ENCODE measurements at places on chromosomes 7 and 10.

DNA sequence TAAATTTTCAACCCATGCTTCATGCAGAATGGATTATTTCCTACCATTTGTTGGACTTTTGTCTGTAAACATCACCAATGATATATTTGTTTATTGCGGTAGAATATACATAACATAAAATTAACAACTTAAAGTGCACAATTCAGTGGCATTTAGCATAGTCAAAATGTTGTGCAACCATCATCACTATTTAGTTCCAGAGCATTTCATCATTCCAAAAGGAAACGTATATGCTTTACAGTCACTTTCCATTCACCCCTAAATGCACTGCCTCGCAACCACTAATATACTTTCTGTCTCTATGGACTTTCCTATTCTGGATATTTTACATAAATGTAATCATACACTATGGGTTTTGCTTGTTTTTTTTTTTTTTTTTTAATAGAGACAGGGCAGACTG is 11.4 kb upstream of the ZNF248 start:
- DNase-seq = no peak

GRCh38 chr7:121049897-121050296 is 61.4 kb downstream of the CPED1 start:
- DNase-seq = no peak

- no peak for DNase-seq
Observed at GRCh38 chr10:34184939-34185386, 630.1 kb downstream of the PARD3 start.

- DNase-seq = no peak
Observed at GRCh38 chr7:155003092-155003375, at the start of gene PAXIP1. TSS of gene PAXIP1 (minus strand) at chr7:155003124. CDS start at chr7:155002929, 195 bp downstream.

DNA sequence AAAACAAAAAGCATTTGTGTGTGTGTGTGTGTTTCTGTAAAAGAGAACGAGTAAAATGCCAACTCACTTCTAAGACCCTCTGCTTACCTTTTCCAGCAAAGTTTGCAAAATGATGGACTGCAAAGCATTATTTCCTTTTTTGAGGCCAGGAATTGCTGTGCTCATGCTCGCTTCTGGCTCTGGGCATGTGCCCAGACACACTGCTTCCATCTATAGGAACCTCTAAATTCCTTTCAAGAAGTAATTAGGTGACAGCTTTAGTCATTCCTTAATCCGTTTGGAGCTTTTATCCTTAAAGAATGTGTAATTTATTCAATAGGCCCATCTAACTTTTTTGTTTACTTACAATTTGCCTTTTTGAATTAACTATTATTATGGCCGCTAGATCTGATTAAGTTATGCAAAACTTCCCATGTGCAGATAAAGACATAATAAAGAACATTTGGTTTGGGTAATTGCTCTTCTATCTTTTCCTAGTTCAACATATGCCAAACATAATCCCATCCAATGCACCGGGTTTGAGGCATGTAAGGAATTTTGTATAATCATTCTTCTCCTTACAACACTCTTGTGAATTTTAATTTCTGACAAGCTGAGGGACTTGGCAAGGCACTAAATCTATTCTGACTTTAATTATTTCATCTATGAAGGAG is 34.7 kb downstream of the A1CF start:
- DNase-seq = no peak

DNA sequence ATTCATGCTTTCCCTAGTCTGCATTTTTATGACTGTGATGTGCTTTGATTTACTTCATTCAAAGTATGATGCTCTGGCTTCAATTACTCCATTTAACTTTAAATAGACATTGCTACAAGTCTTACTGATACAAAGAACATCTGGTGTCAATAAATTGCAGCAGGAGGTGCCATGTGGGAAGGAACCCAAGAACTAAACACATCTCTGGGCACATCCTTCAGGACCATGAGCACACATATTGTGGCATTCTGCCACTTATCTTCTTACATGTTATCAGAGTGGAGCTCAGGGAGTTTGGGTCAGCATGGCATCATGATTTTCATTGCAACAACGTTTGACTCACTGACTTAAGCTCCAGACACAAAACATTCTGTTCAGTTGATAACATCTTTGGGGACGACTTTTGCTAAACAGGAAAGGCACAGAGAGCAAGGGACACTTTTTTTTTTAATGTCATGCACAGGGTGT is 227.0 kb downstream of the DKK1 start:
- no peak for DNase-seq

- DNase-seq = no peak
Observed at GRCh38 chr7:80078159-80078731, 56.4 kb upstream of the GNAI1 start.

GRCh38 chr7:27116031-27116961 is 13.8 kb upstream of the HOXA2 start:
- DNase-seq = no peak

GRCh38 chr7:47266799-47267198 is 315.1 kb downstream of the TNS3 start:
- DNase-seq = no peak

- DNase-seq = no peak
Observed at GRCh38 chr7:8263048-8263447, 1.1 kb upstream of the ICA1 start.

GRCh38 chr10:37474645-37475044 is 349.2 kb downstream of the ANKRD30A start:
- no peak for DNase-seq

- no peak for DNase-seq
Observed at GRCh38 chr10:30494558-30494957, 60.6 kb downstream of the MAP3K8 start.
